ENCODE measurements at places on chromosomes 13 and 19. TPM values are rescaled to one million over a fixed set of nuclear protein-coding genes. Genes with fewer than 3 reads are reported as not detected.
A peak's percentile ranks its signal among the peaks of the same experiment; 100 is the strongest.

The C19orf33 gene
- total RNA-seq = 2.9 TPM

DNA sequence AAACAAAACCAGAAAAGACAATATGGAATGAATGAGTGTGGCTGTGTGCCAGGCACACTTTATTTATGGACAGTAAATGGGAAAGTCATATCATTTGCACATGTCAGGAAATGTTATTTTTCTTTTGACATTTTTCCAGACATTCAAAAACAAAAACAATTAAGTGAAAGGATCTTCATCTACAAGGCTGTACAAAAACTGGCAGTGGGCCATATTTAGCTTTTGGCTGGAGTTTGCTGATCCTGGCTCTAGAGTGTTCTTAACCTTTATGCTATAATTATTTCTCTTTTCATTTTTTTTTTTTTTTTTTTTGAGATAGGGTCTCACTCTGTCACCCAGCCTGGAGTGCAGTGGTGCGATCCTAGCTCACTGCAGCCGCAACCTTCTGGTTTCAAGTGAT, 6.5 kb upstream of the TNFSF9 start:
- H3K27me3 ChIP-seq = no peaks in the 10 kb centered on the region
- no peaks in the 10 kb centered on the region for H3K36me3 ChIP-seq
- peaks cover 27% of the 10 kb centered on the region for H3K4me1 ChIP-seq
- peak; percentile 33 for DNase-seq
- H3K27ac ChIP-seq = no peak overlapping the region

DNA sequence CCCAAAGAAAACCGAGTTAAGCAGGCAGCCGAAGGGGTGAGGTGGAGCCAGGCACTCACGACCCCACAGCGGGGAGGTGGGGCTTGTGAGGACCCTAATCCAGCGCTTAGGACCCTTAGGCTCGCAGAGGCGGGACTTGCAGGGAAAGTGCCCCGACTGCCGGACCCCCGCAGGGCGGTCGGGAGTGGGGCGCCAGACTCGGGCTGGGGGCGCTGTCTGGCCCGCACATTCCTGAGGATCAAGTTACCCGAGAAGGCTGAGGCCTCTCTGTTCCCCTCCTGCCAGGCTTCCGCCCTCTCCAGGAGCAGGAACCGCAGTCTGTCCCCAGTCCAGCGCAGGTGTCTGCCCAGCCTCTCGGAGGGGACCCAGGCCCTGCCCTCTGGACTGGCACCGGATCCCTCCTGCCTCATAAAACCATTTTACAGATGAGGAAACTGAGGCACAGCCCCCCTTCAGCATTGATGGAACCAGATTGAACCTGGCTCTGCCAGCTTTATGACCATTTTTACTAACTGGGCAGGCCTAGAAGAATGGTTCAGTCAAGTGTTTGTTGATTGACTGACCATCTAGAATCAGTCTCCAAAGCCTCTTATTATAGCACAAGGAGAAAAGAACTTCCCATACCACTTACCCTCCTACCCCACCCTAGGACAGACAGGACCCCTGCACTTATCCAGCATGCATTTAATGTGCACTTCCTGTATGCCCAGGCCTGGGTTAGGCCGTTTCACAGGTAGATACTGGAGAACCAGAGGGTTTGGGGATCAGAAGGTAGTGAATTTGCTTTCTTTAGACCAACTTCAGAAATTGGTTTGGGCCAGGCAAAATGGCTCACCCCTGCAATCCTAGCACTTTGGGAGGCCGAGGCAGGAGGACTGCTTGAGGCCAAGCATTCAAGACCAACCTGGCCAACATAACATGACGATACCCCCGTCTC, 6.7 kb upstream of the JUND start:
- no peaks in the 10 kb centered on the region for H3K36me3 ChIP-seq
- no peak overlapping the region for H3K4me3 ChIP-seq
- DNase-seq = no peak
- H3K27ac ChIP-seq = no peak overlapping the region

- H3K27me3 ChIP-seq = no peaks in the 10 kb centered on the region
- no peak overlapping the region for H3K4me3 ChIP-seq
- DNase-seq = no peak
- no peaks in the 10 kb centered on the region for H3K36me3 ChIP-seq
These were observed 21.6 kb upstream of the NAA16 start for GRCh38 chr13:41289463-41289881.

The ZNF787 gene
- total RNA-seq = 18.5 TPM

The NCAN gene
- total RNA-seq = not detected

The CD177 gene
- total RNA-seq = not detected

- H3K36me3 ChIP-seq = no peaks in the 10 kb centered on the region
- H3K4me1 ChIP-seq = no peaks in the 10 kb centered on the region
- no peak overlapping the region for H3K4me3 ChIP-seq
- DNase-seq = no peak
- no peak overlapping the region for H3K27ac ChIP-seq
These were observed 8.8 kb upstream of the SULT2B1 start for GRCh38 chr19:48543121-48543710.

GRCh38 chr13:82800391-82800790, 1081.9 kb downstream of the SLITRK1 start:
- DNase-seq = no peak
- H3K4me1 ChIP-seq = no peaks in the 10 kb centered on the region
- H3K27me3 ChIP-seq = no peaks in the 10 kb centered on the region
- no peak overlapping the region for H3K27ac ChIP-seq

The CLDND2 gene
- not detected for total RNA-seq

- H3K27ac ChIP-seq = no peak overlapping the region
- no peaks in the 10 kb centered on the region for H3K4me1 ChIP-seq
- H3K27me3 ChIP-seq = no peaks in the 10 kb centered on the region
- DNase-seq = no peak
- no peak overlapping the region for H3K4me3 ChIP-seq
- H3K36me3 ChIP-seq = no peaks in the 10 kb centered on the region
These were observed 88.6 kb upstream of the MYCBP2 start for GRCh38 chr13:77415253-77416071.

DNA sequence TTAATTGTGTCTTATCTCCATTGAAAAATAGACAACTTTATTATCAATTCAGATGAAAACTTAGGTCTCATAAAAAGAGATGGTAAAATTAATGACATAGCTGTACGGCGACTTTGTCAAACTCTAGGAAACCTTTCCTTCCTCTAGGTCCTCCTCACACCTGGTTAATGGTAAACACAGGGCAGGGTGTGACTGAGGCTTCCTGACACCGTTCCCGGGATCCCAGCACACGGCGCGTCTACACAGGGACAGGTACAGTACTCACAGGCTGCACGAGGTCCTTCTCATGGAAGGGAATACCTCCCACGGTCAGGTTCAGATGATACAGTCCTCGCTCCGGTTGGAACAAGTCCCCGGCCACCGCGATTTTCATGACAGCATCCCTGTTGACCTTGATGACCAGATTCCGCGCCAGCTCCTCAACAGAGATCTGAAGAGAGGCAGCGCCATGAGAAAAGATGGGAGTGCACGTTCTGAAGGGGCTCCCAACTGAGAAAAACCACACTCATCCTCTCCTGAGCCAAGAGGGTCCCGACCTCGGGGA, 35.5 kb downstream of the GAS6 start:
- no peak overlapping the region for H3K27ac ChIP-seq
- H3K27me3 ChIP-seq = no peaks in the 10 kb centered on the region
- H3K4me3 ChIP-seq = no peak overlapping the region
- H3K4me1 ChIP-seq = no peaks in the 10 kb centered on the region

The N4BP2L2 gene
- total RNA-seq = 156 TPM

DNA sequence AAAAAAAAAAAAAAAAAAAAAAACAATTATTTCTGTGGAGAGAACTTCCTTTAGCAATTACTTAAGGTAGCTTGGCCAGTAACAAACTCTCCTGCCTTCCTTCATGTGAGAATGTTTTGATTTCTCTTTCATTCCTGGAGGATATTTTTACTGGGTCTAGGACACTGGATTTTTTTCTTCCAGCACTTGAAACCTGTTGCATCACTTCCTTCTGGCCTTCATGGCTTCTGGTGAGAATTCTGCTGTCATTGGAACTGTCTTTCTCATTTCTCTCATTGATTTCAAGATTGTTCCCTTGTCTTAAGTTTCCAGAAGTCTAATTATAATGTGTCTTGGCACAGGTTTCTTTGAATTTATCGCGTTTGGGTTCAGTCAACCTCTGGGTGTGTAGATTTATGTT, 19.3 kb upstream of the RAB20 start:
- peaks cover 6% of the 10 kb centered on the region for H3K27me3 ChIP-seq
- no peak overlapping the region for H3K27ac ChIP-seq
- H3K4me3 ChIP-seq = no peak overlapping the region
- no peaks in the 10 kb centered on the region for H3K36me3 ChIP-seq
- no peaks in the 10 kb centered on the region for H3K4me1 ChIP-seq

DNA sequence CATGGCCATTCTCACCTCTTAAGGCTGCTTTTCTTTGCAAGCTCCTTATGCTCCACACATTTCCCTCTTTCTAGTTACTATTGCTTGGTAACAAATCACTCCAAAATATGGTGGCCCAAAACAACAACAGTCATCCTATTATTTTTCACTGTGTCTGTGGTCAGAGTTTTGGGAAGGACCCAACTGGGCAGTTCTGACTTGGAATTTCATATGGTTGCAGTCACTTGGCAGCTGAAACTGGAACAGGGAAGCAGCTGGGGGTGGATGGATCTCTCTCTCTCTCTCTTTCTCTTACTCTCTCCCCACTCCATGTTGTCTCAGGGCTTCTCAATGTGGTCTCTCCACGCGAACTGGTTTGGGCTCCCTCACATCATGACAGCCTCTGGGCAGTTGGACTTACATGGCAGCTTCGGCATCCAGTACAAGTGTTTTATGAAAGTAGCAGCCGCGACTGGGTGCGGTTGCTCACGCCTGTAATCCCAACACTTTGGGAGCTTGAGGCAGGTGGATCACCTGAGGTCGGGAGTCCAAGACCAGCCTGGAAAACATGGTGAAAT, 39.6 kb downstream of the NUMBL start:
- H3K4me1 ChIP-seq = peaks cover 20% of the 10 kb centered on the region
- no peak overlapping the region for H3K4me3 ChIP-seq
- no peaks in the 10 kb centered on the region for H3K36me3 ChIP-seq
- DNase-seq = no peak

The COMP gene
- 0.55 TPM for total RNA-seq

The MYH14 gene
- total RNA-seq = 90.1 TPM

The CAPNS1 gene
- total RNA-seq = 911 TPM

DNA sequence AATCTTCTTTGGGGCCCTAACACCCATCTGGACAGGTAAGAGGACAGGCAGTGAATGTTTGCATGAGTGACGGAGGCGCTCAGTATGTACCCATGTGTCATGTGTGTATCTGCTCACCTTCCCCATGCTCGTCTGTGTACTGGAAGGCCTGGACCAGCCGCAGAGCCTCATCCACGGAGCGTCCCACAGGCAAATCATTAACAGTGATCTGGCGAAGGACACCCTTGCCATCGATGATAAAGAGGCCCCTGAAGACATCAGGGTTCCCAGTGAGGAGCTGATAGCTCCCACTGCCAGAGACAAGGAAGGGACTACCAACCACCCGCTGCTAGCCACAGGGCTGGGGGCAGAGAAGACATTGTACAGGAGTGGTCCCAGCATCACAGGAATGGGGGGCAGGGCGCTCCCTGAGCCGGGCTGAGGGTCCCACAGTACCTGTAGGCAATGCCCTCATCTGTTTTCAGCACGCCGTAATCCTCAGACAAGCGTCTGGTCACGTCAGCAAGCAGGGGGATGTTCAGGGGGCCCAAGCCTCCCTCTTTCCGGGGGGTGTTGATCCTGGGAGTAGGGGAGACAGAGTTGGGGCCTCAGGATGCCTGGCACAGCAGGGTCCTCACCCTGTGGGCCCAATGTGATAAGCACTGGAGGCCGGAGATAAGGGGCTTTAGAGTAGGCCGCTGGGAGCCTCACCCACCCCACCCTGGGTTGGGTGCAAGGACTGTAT, 1.7 kb downstream of the PRDX2 start:
- H3K4me1 ChIP-seq = peaks cover 46% of the 10 kb centered on the region
- DNase-seq = no peak
- no peaks in the 10 kb centered on the region for H3K27me3 ChIP-seq
- peak overlapping the region; percentile 95 for H3K4me3 ChIP-seq
- H3K27ac ChIP-seq = no peak overlapping the region
- no peaks in the 10 kb centered on the region for H3K36me3 ChIP-seq

The VSTM2B gene
- total RNA-seq = not detected

The USE1 gene
- total RNA-seq = 25.1 TPM

DNA sequence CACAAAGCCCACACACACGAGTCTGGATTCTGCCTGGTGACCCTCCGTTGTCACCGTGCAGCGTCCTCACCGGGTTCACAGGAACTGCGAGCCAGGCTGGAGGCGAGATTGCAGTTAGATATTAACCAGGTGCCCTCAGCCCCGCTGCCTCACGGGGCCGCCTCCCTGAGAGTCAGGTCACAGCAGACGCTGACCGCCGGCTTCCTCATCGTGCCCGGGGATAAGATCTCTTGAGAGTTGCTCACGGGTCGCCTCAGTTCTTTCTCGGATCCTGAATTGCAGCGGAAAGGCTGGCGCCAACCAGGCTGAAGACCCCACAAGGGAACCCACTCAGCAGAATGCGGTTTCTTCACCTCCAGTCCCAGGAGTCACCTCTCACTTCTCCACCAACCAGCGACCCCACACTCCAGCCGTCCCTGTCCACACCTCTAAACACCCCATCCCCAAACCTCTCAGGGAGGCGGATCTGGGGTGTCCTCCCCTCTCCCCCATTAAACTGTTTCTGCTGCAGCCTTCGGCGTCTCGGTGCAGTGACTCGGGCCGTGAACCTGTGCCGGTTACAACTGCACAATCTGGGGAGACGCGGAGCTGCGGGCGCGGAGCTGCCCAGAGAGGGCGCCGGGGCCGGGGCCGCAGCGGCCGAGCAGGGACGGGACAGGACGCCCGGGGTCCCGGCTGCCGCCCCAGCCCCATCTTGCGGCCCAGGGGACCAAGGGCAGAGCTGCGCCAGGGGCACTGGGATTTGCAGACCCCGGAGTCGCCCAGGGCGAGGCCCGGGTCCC, 591 bp downstream of the ZNF823 start:
- peak; percentile 23 for DNase-seq
- no peaks in the 10 kb centered on the region for H3K36me3 ChIP-seq
- peak overlapping the region; percentile 94 for H3K27ac ChIP-seq
- peaks cover 26% of the 10 kb centered on the region for H3K4me1 ChIP-seq
